ENCODE measurements at places on chromosomes 2 and 18.
A peak's percentile ranks its signal among the peaks of the same experiment; 100 is the strongest.

DNA sequence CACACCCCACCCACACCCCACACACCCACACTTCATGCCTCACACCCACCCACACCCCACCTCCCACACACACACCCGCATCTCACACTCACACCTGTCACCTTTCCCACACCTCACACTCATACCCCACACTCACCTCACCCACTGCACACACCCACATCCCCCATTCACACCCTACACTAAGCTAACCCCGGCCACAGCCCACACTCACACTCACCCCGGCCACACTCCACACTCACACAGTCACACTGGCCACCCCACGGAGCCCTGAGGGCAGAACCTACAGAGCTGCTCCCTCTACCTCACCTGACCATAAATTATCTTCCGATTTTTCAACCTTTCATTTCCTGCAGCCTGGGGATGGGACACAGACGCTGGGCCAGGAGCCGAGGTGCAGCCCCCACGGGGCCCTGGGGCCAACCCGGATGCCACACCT is 241.3 kb downstream of the HDAC4 start:
- no peak for DNase-seq

- DNase-seq, result no peak
Observed at GRCh38 chr2:200356857-200357384, 50.4 kb downstream of the SPATS2L start.

DNA sequence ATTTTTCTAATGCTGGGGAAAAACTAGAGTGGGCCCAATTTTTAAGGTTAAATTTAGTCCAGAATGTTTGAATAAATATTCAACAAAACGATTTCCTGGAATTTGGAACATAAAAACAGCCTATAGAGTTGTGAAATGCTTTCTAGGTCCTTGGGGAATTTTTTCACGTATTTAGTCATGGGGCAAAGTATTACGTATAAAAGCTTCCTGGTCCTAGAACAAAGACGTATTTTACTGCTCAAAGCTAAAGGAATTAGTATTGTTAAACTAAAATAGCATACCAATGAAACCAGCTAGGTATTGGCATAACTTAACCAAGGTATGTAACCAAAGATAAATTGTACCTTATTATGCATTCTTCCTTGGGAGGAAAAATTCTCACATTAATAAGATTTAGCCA is 1.6 kb downstream of the SESTD1 start:
- DNase-seq, result peak; percentile 50

- DNase-seq, result no peak
Observed at GRCh38 chr2:12340164-12340563, 376.6 kb upstream of the TRIB2 start.

DNA sequence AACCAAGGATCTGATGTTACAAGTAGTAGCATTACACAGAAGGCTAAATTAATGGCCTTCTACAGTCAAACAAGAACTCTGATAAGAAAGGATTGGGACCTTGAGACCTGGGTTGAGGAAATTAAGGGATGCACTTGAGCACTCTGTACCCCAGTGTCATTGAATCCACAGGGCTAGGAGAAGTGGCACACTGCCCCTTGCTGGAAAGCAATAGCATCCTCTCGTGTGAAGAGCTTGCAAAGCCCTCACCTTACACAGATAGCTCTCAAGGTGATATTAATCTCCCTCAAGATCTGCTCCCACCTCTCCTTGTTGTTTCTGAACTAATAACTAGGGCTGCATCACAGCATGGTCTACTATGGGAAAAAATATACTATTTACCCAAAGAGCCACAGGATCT is 26.5 kb upstream of the CHST9 start:
- DNase-seq, result no peak

- DNase-seq, result no peak
Observed at GRCh38 chr2:112679484-112679883, 33.7 kb downstream of the SLC20A1 start.

- no peak for DNase-seq
Observed at GRCh38 chr2:215573496-215573895, 137.6 kb upstream of the FN1 start.

DNA sequence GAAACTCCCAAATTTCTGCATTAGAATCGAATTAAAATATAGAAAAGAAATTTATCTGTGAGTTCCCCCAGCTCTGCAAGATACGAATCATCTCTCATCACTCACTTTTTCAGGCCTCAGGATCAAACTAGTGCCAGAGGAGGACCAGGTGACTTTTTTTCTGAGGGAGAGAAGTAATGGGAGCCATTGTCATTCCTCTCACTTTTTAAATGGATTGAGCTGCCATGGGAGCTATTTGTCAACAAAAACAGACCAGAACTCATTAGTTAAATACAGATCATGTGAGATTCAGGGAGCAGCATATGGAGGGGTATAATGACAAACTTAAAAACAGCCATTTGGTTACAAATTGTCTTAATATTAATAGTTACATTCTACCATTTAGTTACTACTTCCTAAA is 594.4 kb downstream of the DPP10 start:
- DNase-seq, result no peak

- no peak for DNase-seq
Observed at GRCh38 chr18:32974421-32975162, 201.8 kb upstream of the KLHL14 start.

DNA sequence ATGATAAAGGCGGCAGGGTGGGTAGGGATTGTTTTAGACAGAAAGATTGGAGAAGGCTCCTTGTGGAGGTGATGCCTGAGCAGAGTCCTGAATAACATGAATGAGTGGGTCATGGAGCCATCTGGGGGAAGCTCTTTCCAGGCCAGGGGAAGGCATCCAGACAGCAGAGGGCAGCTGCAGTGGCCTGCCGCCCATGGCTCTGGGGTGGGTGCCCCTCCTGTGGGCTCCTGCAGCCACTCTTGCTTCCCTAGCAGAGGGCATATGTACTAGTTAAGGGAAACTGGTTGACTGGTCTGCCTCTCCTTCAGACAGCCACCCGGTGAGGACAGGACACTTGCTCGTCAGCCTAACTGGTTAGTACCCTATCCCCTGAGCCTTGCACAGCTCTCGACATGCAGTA is 46.5 kb upstream of the SLC1A4 start:
- DNase-seq, result no peak

- no peak for DNase-seq
Observed at GRCh38 chr2:213189001-213189899, 37.8 kb upstream of the IKZF2 start.

GRCh38 chr2:178345951-178346350 is 105.0 kb downstream of the PRKRA start:
- no peak for DNase-seq

DNA sequence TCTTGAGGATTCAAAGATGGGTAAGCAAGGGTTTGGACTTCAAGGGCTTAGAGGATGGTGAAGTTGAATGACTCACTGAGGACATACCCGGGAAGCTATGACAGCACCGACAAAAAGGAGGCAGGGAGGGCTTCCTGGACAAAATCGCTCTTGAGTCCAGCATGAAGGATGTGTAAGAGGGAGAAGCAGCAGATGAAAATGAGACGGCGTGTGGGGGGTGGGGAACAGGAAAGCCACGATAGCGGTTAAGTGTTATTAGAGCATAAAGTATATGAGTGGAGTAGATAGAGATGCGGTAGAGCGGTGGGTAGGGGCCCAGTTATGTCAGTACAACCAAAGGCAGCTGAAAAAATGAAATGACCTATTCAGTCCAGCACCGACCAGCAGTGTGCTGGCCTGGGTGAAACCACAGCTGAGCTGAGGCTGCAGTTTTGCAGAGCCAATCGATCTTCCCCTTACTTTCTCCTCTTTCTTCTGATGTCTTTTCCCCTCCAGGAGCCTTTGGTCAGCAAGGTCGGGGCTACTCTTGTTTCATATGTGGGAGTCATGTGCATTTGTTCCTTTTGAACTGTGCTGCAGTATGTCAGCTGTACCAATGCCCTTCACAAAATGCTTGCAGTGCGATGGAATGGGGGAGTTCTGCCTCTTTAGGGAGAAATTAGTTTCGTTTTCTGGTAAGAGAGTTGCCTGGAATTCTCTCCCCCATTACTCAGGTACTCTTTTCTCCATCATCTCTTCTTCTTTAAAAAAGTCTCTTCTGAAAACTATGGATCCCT is 2.0 kb upstream of the THUMPD2 start:
- peak; percentile 32 for DNase-seq

DNA sequence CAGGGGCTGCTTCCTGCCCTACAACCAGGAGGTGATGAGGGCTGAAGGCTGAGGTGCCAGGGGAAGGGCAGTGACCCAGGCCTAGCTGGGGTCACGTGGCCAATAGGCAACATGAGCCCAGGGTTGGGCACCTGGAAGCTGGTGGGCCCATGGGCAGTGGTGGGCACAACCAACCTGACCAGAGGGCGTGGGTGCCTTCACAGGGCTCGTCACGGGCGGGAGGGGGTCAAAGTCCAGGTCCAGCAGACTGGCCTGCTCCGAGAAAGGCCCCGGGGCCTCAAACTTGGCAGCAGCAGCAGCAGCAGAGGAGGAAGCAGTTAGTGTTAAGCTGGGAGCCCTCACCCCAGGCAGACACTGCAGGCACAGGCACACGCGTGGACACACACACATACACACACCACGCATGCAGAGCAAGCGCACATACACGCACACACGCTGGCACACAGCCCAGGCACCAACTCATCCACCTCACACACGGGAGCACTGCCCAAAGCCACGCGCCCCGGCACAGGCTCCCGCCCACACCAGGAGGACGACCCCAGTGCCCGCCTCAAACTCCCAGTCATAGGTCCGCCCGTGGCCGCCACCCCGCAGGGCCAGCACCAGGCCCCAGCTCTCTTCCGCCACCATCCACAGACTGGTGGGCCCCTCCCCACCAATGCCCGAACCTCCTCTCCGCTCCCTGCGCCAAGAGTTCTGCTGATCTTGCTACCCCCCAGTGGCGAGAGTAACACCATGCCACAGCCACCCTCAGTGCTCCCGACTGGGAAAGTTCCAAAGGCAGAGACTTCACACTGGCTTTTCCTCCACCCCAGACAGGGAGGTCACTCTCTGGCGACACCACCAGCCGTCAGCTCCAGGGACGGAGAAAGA is 53.0 kb downstream of the BIN1 start:
- DNase-seq, result no peak

DNA sequence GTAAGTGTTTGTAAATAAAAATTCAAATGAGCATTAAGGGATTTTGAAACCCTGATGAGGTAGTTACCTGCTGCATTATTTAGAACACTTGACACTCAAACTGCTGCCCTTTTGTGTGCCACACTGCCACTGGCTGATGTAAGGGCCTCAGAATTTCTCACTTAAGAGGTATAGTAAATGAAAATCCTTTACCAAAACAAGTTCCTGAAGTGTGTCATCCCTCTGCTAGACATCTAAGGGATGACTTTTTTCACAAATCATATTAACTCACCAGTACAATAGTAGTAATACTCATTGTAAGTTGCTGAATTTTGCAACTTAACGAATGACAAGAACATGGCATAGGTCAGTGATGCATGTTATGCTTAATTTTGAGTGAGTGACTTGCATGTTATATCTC is 274.9 kb upstream of the UBE2E3 start:
- no peak for DNase-seq

DNA sequence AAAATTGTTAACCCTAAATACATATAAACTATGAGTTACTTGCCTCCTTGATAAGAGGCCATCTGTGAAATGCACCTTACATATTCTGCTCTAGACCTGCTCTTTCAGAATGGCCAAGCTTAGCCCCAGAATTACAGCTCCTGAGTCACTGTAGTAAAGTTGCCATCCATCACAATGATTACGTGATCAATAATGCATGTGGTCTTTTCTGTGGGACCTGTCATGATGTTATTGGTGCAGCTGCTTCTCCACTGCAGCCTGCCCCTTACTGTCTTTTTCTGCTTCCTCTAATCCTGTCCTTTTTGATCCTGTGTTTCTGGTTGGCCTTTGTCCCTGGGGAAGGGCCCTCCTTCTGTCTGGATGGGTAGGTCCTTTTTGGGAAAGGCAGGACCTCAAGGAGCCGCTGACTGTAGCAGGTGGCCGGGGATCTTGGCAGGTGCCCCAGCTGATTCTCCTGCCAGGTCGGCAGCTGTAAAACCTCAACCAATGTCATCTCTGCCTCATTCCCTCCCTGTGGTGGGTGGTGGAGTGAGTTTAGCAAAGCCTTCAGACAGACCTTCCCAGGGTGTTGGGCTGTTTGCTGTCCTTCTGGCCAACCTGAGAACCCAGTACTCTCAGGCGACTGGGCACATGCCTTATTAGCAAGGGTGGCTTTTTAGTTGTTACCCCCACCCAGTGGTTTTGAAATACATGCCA is 126.2 kb upstream of the EML6 start:
- DNase-seq, result no peak

DNA sequence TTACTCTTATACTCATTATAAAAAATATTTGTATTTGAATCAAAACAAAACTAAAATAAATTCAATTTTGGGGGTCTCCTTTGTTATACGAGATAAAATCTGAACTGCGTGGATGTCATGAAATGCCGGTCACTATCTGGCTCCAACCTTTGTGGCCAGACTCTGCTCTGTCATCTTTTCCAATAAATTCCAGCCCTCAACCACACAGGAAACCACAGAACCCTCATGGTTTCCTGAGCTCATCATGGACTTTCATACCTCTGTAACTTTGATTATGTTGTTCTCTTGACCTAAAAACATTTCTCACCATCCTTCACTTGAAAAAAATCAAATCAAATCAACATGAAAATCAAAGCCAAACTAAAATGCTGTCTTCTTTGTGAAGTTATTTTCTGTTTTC is 724.7 kb downstream of the METTL4 start:
- no peak for DNase-seq

- no peak for DNase-seq
Observed at GRCh38 chr18:26741048-26741447, 124.5 kb downstream of the AQP4 start.

DNA sequence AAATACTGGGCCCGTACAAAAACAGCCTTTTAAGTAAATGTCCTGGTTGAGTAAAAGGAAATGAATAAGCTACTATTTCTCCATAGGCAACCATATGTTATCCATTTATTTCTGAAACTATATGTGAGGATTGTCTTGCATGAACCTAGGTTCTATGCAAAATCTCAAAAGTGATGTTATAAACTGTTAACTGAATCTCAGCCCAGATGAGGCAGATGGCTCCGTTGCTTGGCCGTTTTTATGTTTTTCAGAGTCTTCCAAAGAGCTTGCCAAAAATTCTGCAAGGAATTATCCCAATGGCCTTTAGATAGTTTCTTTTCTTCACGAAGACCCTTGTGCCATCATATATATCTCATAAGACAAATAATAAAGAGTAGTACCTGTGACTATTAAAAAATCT is 1669.5 kb upstream of the DDX18 start:
- no peak for DNase-seq

GRCh38 chr2:232533944-232534710 is 5.4 kb upstream of the CHRNG start:
- no peak for DNase-seq

DNA sequence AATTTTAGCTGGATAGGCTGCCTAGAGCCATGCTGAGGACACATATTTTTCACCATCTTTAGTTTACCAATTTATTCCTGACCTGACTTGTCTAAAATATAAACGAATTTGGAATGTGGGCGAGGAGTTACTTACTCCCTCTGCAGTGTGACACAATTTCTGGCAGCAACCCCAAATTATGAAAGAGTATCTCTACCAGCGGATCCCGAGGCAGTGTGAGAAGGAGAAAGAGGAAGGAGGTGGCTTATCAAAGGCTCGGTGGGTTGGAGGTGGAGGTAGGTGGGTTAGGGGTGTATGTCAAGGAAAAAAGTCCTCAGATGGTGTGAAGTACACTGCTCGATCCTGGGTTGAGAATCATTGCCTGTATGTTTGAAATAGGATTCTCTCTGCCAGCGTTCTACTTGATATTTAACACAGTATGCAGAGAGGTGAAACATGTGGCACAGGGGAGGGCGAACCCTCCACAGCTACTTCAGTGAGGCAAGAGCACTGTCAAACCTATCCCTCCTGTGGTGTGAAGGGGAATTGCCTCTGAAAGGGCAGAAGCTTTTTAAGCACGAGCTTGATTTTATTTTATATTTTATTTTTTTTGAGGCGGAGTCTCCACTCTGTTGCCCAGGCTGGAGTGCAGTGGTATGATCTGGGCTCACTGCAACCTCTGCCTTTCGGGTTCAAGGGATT is 76.0 kb downstream of the RFTN2 start:
- peak; percentile 48 for DNase-seq
